Stimulated activated CD4-positive, alpha-beta T cell treated with anti-CD3 and anti-CD28 coated beads, Interleukin-1b, Interleukin-23, amount 100 ng/mL, for 4 hours (primary cell): ENCODE measurements at places on chromosomes 7 and 10.
A peak's percentile ranks its signal among the peaks of the same experiment; 100 is the strongest.

GRCh38 chr10:9010093-9010492 lies 955.6 kb downstream of the GATA3 start:
- DNase-seq = no peak

DNA sequence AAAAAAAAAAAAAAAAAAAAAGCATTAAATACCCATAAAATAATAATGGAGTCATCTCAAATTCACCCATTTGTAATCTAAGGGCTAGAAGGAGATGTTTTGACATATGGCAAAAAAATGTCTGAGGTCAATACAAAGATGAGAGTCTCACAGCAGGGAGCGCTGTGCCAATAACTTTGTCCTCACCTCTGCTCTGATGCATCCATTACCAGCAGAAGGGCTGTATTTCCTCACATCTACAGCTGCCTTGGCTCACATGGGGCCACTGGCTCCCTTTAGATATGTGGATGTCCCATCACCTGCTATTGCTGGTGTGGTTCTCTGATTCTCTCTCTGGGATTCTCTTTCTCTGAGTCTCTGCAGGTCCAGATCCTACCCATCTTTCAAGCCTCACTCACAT lies 90.3 kb upstream of the FAM133B start:
- no peak for DNase-seq

- no peak for DNase-seq
Observed at GRCh38 chr10:112295853-112296830, 12.9 kb downstream of the TECTB start.

DNA sequence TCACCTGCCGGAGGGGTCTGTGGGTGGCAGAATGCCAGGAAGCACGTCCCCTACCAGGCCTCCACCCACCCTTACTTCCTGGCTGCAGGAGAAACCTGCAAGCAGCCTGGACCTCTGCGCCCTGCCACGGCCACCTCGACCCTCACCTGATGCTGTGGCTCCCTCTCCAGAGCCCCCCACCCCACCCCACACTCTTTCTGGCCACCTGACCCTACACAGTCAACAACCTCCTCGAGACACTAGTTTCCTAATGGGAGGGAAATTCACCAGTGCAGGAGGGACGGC lies 91.3 kb downstream of the PRKAG2 start:
- DNase-seq = no peak

DNA sequence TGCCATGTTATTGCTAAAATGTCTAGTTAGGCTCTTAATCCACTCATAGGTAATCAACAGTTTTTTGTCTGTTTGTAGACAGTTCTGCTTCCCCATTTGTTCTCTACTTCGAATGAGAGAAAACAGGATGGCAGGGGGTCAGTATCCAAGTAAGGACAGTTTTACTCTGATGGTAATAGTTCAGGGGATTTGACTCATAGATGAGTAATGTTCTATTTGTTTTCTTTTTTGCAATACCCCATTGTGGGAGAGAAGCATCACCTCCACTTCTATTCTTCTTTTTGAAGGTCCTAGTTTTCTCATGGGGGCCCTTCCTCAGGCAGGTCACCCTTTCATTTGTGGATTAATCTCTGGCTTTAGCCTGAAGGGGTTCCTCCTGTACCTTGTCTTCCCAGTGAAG lies 13.9 kb downstream of the PCLO start:
- DNase-seq = no peak

DNA sequence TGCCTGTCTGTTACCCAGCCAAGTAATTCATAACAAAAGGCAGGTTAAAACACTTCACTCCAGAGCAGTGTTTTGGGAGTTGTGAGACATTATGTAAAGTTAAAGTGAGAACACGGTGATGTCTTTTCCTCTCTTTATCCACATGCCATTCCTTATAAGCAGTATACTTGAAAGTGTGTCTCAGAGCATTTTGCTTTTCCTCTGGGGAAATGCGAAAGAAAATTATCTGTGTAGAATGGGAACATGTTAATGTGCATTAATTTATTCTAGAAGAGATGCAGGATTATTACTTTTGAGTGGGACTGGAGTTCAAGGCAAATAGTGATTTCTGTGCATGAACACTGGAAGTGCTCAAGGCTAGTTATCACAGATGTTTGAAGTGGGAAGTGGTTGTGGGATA lies 170.4 kb downstream of the PLXDC2 start:
- DNase-seq = no peak

DNA sequence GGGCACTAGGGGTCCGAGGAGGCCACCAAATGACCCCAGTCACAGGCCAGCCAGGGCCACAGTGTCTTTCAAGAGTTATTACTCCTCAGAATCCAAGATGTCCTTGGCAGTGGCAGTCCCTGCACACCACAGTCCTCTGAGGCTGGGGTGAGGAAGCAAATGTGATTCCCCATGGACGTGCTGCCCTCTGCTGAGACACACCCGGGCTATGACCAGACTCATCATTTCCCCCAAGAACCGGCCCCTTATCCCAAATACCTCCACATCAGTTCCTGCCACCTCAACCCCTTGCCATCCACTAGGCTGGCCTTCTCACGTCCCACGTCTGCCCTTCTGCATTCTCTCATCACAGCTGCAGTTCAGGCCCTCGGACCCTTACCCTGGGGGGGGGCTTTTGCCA lies 5.0 kb downstream of the PRKAG2 start:
- no peak for DNase-seq

DNA sequence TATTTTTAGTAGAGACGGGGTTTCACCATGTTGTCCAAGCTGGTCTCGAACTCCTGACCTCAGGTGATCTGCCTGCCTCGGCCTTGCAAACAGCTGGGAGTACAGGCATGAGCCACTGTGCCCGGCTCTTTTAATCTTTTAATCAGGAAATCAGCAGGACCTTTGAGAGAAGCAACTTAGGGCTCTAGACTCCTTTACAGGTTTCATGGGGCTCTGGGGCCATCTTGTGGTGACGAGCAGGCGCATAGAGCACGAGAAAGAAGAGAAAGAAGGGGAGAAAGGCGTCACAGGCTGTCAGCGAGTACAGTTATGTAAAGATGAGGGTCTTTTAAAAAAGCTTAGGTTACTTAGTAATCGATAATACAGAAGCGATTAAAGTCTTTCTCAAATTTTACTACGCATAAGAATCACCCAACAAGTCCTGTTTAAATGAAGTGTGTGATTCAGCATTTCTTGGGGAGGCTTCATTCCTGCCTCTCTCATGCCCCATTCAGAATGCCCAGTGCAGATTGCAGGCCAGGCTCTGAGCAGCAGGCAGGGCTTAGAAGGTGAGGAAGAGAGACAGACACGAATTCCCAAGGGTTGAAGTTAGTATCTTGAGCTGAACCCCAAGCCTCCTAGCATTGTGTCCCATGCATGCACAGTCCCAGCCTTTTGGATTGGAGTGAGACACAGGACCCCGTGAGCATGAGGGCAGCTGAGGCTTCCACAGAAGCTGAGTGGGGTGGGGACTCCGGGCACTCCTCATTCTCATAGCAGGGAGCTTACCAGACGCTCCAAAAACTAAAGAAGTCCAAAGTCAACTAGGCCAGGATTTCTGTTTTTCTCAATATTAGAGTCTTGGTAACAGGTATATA lies 23.6 kb upstream of the PFKP start:
- peak; percentile 37 for DNase-seq

DNA sequence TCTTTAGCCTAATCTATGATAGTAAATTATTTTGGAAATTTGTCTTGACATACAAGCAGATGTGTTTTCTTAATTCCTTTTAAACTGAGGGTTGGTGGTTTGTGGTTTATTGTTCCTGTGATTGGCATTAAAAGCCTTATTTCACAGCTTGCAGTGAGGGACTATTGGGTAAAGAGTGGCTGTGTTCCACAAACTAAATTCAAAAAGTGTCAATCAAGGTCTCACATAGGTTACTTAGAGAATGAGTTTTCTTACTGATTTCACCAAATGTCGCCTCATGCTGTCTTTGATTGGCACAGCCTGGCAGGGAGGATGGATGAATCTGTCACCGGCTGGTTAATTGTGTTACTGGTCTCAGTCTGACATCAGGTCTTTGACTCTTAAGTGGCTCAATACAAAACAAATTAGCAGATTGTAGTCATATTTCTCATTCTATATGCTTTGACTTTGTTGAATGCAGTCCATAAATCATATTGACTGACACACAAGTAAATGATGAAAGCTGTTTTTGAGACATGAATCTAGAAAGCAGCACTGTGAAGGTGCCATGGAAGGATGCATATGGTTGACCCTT lies 66.8 kb upstream of the CYP26C1 start:
- DNase-seq = no peak

- DNase-seq = no peak
Observed at GRCh38 chr10:69056536-69057260, 31.2 kb upstream of the SRGN start.

GRCh38 chr7:107167483-107168232 lies 1.1 kb upstream of the HBP1 start:
- DNase-seq = peak; percentile 46

- no peak for DNase-seq
Observed at GRCh38 chr10:2951235-2951835, 116.0 kb upstream of the PFKP start.

- no peak for DNase-seq
Observed at GRCh38 chr7:153530441-153530840, 521.8 kb upstream of the DPP6 start.

DNA sequence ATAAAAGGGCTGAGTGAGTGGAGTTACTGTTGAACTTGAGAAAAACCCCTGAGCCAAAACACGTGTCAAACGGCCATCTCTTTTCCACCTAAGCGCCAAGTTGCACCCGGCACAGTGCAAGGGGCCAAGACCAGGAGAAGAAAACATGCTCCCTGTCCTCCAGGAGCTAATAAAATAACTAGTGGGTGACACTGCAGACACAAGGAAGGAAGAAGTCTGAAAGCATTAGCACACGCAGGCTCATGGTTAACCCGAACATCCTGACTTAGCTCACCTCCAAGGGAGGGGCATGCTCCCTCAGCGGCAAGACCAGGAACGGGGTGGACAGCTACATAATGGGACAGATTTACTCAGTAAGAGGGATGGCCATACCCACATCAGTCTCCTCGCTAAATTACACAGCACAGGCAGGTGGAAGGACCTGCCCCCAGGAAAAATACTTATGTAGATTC lies 65.0 kb downstream of the PIP4K2A start:
- DNase-seq = no peak
